GOT3 (cell line): ENCODE measurements at places on chromosomes 7 and 10.

DNA sequence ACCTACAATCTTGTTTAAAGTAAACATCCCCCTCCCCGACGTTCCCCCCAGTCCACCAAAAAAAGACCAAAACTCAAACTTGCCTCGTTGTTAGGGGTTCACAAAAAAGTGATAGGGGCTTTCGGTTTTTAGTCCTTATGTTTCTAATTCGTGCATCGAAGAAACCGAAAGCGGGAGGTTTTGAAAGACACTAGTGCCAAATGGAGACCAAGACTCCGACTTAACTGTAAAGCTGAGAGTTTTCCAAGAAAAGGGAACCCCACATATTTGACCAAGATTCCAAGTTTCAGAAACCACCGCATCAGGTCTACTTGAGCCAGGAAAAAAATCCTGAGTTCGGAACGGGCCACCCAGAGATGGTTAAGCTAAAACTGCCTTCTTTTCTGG lies 534 bp downstream of the PSMA2 start:
- no peak for DNase-seq

GRCh38 chr7:149620961-149621360 lies 123.4 kb upstream of the ZNF746 start:
- DNase-seq, result no peak

DNA sequence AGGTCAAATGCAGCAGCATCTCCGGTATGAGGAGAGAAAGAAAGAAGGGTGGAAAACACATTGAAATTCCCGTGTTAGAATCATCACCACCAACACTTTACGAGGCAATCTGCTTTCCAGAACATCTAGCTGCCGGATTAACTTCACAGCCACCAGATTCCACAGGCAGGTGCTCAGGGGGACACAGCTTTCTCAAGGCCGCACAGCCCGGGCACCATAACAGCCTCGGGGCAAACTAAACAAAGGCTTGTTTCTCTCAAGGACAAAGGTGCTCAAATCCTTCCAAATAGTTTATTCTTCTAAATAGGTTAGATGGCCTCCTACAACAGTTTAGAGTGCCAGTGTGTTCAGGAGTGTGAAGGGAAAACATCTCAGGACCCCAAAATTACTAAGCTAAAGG lies 156.3 kb downstream of the DIP2C start:
- no peak for DNase-seq

- DNase-seq, result no peak
These were observed 347.0 kb downstream of the GPAM start for GRCh38 chr10:111836571-111836970.

DNA sequence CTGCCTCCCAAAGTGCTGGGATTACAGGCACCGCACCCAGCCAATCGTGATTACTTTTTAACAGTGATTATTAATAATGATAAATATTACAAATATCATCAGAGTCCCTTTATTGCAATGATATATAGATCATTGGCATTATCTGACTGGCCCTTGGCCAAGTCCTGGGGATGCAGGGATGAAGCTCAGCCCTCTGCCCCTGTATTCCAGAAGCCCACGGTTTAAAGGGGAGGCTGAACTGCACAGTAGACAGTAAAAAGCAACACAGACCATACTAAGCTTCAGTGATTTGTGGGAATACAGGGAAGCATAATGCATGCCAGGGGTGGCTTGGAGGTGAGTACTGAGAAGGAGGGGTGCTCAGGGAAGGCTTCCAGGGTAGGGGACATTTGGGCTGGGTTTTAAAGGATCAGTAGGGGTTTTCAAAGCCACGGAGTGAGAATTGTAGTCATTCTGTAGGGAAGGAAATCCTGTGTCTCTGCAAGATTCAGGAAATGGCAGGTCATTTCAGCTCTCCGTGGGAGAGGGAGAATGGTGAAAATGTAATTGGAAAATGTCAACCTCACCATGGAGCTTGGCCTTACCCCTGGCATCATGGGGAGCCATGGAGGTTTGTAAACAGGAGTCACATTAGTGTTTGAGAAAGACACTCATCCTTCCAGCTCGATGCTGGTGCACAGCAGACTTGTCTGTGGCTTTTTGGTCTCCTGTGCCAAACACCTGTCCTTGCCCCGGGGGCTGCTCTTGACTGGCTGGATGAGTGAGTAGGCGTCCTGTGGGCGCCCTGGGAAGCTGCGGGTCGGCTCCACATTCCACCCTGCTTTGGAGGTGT lies 8.8 kb downstream of the ADAMTS14 start:
- DNase-seq, result no peak

- DNase-seq, result no peak
These were observed 1.2 kb downstream of the CYP2E1 start for GRCh38 chr10:133528296-133528844.

DNA sequence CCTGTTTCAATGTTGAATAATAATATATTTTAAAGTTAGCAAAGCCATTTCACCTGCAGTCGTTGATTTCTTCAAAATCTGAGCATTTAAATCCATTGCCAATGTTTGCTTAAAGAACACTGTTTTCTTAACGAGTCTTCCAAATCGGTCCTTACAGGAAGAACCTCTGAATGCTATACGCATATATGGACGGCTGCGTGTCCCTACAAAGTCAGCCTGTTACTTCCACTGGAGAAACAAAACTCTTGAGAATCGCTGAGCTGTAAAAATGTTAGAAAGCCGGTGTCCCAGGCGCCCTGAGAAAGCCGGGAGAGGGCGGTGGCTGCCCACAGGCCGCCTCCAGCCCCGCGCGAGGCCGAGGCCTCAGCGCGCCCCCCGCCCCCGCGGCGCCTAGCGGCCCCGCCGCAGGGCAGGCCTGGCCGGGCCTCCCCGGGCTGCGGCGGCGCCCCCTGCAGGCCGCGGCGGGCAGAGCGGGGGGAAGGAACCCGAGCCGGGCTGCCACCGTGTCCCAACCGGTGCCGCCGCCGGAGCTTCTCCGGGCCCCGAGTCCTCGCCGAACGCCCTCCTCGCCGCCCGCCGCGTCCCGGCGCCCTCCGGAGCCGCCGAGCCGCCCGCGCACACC lies at the start of gene FHIP2A:
Gene FHIP2A (plus strand): TSS at position 488 of the 622 bp plus-strand sequence. CDS start 299 bp downstream, outside the sequence.
- peak; percentile 42 for DNase-seq

DNA sequence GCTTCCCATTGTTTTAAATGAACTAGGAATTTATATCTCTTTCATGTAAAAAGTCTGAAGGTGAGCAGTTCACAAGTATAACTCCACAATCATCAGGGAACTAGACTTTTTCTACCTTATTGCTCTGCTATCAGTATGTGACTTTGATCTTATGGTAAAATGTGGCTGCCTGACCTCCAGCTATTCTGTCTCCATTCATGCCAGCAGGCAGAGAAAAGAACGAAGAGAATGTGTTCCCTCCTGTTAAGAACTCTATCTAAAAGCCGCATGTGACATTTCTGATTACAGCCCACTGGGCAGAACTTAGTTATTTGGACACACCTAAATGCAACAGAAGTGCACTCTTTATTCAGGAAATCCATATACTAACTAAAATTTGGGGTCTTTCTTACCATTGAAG lies 102.8 kb upstream of the MBL2 start:
- no peak for DNase-seq

DNA sequence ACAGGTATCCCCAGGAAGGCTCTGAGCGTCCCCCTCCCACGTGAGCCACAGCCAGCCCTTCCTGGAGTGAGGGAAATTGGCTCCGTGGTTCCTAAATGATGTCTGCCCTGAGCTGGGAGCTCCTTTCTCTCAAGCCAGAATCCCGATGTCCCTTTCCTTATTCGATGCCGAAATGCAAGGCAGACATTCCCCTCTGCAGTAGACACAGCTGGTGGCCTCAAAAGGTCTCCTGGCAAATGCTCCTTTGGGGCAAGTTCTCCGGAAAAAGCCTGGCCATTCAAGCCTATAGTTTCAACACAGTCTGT lies 98.9 kb downstream of the HIP1 start:
- no peak for DNase-seq

- no peak for DNase-seq
These were observed 196.3 kb downstream of the JCAD start for GRCh38 chr10:29862923-29863614.

DNA sequence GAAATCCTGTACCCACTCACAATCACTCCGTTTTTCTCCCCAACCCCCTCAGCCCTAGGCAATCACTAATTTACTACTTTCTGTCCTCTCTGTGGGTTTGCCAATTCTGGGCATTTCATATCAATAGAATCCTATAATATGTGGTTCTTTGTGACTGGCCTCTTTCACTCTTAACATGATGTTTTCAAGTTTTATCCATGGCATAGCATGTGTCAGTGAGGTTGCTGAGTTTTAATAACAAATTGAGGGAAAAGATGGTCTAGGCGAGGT lies 11.9 kb downstream of the PLAU start:
- DNase-seq, result no peak

- peak; percentile 63 for DNase-seq
These were observed 30.6 kb upstream of the PFKFB3 start for GRCh38 chr10:6171881-6172695.

- DNase-seq, result no peak
These were observed 129.7 kb upstream of the FRMD4A start for GRCh38 chr10:14460447-14460846.

- DNase-seq, result no peak
These were observed 8.6 kb downstream of the UPP1 start for GRCh38 chr7:48097521-48098231.

DNA sequence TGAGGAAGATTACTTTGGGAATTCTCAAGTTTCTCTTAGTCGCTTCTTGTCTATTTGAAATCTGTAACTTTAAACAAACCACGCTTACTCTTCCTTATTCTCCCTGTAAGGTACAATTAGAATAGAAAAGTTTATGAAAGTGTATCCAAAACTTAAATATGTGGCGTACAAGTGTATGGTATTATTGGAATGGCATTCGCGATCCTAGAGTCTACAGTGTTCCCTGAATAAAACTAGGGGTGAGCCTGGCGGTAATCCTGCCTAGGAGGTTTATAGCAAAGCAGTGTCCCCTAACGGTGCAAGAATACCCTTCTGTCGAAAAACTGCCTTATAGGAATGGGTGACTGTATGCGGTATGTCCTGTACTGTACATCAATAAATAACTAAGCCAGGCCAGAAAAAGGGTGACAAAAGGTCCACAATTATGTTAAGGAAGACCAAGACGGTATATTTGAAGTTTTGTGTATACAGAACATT lies 1.2 kb downstream of the TASOR2 start:
- no peak for DNase-seq

DNA sequence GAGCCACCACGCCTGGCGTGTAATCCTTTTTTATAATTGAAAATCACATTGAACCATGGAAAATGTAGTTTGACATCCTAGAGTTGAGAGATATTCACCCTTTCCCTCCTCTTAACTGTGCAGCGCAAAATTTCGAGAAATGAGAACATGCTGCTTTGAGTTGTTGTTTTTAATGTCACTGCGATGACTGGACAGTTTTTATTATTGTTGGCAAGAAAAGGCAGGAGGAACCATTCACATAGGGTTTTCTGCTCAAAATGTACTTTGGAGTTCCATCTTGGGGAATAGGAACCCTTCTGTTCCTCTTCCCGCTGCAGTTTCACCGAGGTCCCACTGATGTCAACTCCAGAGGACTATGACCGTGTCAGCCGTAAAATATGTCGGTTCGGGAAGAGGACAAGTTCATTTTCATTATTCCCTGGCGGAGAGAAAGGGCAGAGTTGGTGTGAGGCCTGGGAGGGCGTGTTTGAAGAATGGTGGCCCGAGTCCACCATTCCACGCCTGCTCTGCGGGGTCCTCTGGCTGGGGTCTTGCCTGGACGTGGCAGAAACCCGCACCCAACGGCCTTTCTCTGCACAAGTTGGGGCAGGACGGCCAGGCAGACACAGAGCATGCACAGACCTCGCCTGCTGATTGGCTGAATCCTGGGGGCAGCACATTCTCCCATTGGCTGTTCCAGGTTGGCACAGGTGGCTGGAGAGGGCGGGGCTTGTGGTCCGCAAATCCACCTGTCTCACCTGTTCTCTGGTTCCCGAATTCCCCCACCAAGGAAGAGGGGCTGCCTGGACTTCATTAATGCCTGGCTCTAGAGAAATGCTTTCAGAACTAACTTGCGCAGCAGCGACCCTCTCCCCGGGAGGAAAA lies 105.1 kb upstream of the TCF7L2 start:
- no peak for DNase-seq
